Activated CD8-positive, alpha-beta memory T cell treated with anti-CD3 and anti-CD28 coated beads for 1 hour (primary cell): ENCODE measurements at places on chromosomes 1 and 21.

GRCh38 chr1:67737875-67738274, 52.9 kb downstream of the GADD45A start:
- DNase-seq, result no peak

DNA sequence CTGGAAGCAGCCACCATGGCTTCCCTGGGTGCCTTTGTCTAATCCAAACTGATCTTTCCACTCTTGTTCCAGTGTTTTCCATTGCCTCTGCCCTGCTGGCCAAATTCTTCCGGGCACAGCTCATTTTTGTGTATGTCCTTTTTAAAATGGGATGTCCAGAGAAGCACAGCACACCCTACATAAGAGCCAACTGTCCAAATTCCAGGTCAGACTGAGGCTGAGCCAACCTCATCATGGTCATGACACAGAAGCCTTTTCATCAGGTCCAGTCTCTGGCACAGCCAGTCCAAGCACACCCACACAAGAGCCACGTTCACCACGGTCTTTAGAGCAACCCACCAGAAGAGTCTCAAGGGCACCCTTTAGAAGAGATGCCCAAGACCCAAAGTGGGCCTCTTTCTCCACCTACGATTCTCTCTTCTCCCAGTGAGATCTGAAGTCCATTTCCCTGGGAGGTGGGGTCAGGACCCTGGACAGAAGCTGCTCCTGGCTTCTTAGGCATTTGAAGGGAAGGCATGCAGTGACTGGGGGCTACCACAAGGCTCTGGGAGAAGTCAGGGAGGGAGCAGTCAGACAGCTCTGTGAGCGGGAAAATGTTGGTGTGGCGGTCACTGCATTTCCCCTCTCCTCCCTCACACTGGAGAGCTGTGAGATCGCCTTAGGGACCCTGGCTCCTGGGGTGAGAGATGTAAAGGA, 53.2 kb downstream of the SYT2 start:
- DNase-seq, result no peak

GRCh38 chr1:101203820-101204540, 32.8 kb upstream of the S1PR1 start:
- no peak for DNase-seq

GRCh38 chr1:46062651-46063319, 69.6 kb downstream of the PIK3R3 start:
- DNase-seq, result no peak

GRCh38 chr1:19206947-19207346, 3.1 kb downstream of the UBR4 start:
- DNase-seq, result no peak

GRCh38 chr1:31413405-31414001, 490 bp downstream of the SERINC2 start:
- no peak for DNase-seq

DNA sequence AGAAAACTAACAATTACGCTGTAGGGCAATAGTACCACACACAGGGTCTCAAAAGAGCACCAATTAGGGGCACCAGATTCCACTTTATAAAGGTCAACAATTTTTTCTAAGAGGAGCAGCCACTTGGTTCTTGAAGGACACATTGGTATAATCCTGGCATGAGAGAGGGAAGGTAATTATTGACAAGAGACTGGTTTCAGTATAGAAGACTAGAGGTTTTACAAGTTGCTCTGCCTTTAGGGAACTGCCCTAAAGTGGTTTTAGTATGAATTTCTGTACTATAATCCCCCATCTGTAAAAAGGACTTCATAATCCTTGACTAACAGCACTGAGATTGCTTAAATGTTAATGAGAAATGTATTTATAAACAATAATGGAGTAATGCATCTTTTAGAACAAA, 648.5 kb upstream of the PTBP2 start:
- DNase-seq, result no peak

GRCh38 chr1:157652859-157653493, 47.6 kb downstream of the FCRL3 start:
- DNase-seq, result no peak

DNA sequence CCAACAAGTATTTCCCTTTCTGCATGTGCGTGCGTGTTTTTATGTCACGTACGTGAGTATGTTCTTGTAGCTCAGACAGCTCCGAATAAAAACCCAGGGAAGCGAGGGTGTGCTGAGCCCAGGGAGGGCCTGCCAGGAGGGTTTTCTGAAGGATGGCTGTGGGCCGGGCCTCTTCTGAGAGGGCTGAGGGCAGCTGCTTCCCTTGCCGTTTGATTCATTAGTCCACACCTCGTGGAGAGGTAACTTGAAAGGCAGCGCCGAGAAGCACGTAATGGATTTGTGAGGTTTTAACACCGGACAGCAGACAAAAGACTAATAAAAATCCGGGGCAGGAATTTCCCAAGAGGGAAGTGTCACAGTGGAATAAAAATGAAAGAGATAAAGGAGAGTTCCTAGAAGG, 29.5 kb downstream of the CD247 start:
- DNase-seq, result no peak

DNA sequence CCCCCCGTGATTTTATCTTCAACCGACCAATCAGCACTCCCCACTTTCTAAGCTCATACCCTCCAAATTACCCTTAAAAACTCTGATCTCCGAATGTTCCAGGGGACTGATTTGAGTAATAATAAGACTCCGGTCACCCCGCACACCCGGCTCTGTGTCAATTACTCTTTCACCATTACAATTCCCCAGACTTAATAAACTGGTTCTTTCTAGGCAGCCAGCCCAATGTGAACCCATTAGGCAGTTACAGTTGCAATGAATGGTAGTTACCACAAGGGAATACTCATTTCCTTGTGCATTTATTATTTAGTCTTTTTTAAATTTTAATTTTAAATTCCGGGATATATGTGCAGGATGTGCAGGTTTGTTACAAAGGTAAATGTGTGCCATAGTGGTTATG, 177.9 kb downstream of the HFM1 start:
- no peak for DNase-seq

GRCh38 chr1:81437213-81437612, 363.5 kb upstream of the ADGRL2 start:
- DNase-seq, result no peak

DNA sequence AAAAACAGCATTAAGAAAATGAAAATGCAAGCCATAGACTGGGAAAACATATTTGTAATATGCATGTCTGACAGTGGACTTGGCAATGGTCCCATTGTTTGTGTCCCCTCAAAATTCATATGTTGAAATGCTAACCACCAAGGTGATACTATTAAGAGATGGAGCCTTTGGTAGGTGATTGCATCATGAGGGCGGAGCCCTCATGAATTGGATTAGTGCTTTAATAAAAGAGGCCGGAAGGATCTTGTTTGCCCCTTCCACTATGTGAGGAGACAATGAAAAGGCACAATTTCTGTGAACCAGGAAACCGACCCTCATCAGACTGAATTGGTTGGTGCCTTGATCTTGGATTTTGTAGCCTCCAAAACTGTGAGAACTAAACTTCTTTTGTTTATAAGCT, 232.3 kb downstream of the GPR52 start:
- no peak for DNase-seq

DNA sequence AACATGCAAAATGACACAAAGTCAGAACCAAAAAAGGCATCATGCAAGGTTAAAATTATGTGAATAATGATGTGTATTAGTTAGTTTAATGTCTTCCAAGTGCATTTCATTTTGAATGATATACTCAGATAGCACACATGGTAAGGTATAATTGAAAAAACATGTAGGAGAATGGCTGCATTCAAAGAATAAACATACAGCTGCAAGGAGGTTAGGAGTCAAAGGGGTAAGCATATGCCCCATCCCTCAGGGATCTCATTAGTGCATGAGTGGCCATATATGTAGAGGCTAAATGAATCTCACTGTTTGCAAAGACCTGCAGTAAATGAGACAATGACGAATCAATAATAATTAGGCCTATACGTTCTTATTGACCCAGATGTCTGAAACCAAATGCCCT, 179.7 kb upstream of the HOOK1 start:
- no peak for DNase-seq

DNA sequence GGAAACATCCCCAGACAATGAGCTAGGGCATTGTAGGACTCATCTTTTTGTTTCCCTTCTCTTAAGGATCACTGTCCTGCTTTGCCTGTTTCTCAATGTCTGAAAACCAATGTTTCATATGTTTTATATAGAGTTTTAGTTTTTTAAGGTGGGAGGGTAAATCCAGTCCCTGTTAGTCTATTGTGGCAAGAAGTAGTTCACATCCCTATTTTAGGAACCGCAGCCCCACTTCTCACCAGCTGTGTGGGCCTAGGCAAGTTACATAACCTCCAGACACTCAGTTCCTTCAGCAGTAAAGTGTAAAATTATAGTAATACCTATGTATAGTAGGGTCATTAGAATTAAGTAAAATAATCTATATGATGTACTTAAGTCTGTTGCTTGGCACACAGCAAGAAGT, 105.8 kb upstream of the WLS start:
- DNase-seq, result no peak

DNA sequence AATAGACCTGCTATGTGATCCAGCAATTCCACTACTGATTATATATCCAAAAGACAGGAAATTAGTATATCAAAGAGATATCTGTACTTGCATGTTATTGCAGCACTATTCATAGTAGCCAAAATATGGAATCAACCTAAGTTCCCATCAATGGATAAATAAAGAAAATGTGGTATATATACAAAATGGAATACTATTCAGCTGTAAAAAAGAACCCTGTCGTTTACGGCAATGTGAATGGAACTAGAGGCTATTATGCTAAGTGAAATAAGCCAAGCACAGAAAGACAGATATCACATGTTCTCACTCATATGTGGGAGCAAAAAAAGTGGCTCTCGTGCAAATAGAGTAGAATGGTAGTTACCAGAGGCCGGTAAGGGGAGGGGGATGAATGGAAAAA, 9.2 kb downstream of the DNAH14 start:
- DNase-seq, result no peak

GRCh38 chr1:37764414-37764825, 500 bp downstream of the EPHA10 start:
- no peak for DNase-seq

GRCh38 chr1:18734461-18735223, 104.0 kb downstream of the PAX7 start:
- no peak for DNase-seq

GRCh38 chr1:182890927-182891610, 51.9 kb downstream of the DHX9 start:
- DNase-seq, result no peak

- DNase-seq, result no peak
Measured at GRCh38 chr1:47624531-47624930, 186.7 kb downstream of the FOXD2 start.

GRCh38 chr1:200433586-200433985, 23.8 kb upstream of the ZNF281 start:
- DNase-seq, result no peak

DNA sequence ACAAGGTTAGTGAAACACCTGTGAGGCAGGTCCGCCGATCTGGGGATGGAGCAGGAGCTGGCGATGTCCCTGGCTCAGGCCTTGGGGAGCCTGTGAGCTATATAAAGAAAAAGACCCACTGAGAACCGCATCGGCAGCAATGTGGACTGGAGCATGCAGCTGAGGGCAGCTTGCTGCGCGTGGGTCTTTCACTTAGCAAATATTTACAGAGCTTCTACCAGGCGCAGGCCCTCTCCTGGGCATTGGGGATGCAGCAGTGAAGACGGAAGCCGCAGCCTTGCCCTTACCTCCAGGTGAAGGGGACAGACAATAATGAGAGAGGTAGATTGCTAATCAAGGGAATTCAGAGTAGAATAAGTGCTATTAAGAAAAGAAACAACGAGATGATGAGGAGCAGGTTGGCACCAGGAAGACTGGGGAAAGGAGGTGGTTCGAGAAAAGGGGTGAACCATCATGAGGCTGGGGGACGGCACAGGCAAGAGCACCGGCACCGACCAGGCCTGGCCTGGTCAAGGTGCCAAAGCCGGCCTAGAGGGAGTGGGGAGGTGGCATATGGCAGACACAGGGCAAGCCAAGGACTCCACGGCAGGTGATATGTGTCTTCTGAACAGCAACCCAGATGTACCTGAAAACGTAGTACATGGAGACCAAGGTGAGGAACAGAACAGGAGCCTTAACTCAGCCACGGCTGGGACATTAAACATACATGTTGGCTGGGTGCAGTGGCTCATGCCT, 60.7 kb upstream of the PAX7 start:
- no peak for DNase-seq

DNA sequence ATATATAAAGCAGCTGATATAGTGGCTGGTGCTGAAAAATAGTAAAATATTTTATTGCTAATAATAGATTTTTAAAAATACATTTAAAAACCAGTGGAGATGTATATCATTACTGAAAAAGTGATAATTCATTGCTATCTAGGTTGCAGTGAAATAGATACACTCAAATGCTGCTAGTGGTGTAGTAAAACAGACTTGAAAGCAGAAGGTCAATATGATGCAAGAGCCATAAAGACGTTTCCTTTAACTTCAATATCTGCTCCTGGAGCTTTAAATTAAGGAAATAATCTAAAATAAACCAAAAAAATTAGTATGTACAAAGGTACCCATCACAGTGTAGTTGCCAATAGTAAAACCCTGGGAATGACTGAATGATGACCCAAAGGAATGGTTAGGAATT, 26.2 kb downstream of the RHEX start:
- no peak for DNase-seq

DNA sequence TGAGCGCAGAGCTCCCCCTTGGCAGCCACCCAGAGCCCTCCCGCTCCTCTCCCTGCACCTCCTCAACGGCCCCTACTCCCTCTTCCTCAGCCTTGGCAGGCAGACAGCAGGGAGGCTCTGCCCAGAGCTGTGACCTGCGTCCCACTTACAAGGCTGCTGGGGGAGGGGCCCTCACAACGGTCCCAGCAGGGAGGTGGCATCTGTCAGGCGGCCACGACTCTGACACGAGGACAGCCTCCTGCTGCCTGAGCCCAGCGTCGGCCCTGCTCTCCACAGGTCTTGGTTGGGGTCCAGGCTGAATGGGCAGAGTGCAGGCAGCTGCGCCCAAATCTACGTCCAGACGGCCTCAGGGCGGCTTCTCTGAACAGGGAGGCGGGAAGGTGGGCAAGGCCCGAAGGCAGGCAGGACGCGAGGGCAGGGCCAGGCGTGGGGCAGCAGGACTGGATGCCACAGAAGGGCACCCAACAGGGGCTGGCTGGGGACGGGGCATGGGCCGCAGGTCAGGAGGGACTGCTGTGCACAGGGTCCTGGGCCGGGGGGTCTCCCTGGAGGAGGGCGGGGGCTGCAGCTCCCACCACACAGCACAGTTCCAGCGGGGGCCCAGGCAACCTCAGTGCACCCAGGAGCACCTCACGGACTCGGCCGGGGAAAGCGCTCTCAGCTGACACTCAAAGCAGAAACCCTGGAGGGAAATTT, 7.5 kb downstream of the SLC19A1 start:
- DNase-seq, result no peak

DNA sequence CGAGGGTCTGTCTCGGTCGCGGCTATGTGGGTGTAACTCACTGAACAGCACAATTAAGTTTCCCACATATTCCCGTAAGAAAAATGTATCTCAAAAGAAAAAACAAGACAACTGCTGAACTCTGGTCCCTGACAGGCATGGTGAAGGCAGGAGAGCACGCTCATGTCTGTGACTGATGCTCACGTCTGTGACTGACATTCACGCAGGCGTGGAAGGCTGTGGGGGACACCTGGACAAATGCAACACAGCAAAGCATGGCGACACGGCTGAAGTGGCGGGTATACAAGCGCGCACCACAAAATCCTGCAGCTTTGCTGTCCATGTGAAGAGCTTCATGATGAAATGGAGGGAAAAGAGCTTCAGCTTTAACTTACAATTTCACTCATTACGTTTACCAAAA, 6.0 kb downstream of the PTTG1IP start:
- DNase-seq, result no peak
